ENCODE measurements at places on chromosomes 7 and 10.

- no peak for DNase-seq
Observed at GRCh38 chr10:51422311-51423120, 276.9 kb downstream of the CSTF2T start.

- DNase-seq = no peak
Observed at GRCh38 chr10:126470991-126471390, 82.7 kb upstream of the ADAM12 start.

DNA sequence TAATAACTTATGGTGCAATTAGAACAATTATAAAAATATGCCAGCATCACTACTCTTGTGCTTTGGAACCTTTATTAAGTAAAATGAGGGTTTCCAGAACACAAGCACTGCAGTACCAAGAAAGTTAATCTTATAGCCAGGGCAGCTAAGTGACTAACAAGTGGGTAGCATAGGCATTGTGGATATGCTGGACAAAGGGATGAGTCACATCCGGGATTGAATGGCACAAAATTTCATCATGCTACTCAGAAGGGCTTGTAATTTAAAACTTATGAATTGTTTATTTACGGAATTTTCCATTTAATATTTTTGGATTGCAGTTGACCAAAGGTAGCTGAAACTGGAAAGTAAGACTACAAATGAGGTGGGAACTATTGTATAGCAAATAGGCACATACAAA lies 250.6 kb downstream of the C7orf25 start:
- no peak for DNase-seq

DNA sequence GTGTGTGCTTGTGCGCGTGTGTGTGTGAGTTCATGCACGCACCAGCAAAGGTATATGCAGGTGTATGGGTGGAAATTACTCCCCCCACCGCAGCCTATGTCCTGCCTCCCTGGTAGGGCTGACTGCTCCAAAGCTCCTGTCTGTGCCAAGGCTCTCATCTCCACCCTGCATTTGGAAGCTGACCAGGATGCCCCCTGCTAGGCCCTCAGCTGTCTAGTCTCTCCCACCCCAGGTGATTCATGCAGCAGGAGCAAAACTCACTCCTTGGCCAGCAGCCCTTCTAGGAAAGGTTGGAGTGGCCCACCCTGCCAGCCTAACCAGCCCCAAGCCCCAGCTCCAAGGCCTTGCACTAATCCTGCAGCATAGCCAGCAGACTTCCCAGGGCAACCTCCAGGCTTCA lies 148.4 kb downstream of the GRID1 start:
- no peak for DNase-seq

DNA sequence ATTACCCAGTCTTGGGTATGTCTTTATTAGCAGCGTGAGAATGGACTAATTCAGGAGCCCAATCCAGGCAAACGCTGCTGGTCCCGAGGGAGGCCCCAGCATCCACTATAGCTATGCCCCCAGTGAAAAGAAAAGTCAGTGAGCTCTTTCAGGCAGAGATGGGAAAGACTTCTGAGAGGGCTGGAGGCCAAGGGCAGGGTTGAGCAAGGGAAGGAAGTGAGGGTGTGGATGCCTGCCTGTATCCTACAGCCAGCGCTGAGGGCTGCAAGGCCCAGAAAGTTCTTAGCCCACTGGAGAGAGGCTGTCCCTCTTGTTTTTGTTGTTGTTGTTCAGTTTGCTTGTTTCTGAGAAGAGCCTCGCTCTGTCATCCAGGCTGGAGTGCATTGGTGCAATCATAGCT lies 261.6 kb downstream of the ZEB1 start:
- DNase-seq = no peak

- DNase-seq = no peak
Observed at GRCh38 chr10:18068401-18068800, 71.8 kb upstream of the CACNB2 start.

GRCh38 chr7:142539901-142540300 lies 209.4 kb upstream of the PRSS1 start:
- no peak for DNase-seq

- DNase-seq = no peak
Observed at GRCh38 chr7:144255471-144255897, 9.1 kb downstream of the OR2A7 start.

DNA sequence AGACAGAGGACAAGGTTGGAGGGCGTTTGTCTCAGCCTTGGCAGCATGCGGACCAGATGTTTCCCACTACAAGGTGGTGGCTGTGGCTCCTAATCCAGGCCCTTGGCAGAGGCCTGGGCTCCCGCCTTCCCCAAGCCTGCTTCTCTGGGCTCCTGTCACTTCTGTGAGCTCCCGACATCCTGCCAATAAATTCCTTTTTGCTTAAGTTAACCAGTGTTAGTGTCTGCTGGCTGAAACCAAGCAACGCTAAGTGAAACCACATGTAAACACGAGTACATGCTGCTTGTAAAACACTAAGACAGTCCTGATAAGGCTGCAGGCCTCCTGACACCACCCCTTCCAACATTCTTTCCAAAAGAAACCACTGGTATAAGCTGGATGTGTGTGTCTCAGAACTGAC lies 263.6 kb upstream of the ZMIZ1 start:
- no peak for DNase-seq

- no peak for DNase-seq
Observed at GRCh38 chr7:149868623-149869290, 5.0 kb upstream of the ATP6V0E2 start.

GRCh38 chr10:129516846-129517679 lies 50.0 kb downstream of the MGMT start:
- no peak for DNase-seq

DNA sequence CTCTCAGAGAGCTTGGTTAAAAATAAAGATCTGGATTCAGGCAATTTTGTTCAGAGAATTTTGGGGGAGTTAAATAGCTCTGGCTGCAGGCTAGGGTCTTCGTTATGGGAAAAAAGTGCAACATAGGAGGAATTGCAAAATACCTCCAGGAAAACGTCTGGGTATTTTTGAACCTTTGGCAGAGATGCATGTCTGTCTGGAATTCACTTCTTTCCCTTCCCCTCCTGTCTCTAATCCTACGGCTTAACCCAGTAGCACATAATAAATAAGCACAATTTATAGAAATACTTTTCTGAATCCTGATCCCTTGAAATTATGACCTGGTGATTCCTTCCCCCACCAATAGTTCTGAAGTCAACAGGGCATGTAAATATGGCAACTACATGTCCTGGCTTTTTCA lies 19.3 kb upstream of the NUP205 start:
- no peak for DNase-seq

GRCh38 chr10:103504181-103504783 lies 10.8 kb downstream of the NEURL1 start:
- no peak for DNase-seq

- no peak for DNase-seq
Observed at GRCh38 chr10:55160655-55161283, 359.7 kb upstream of the PCDH15 start.

DNA sequence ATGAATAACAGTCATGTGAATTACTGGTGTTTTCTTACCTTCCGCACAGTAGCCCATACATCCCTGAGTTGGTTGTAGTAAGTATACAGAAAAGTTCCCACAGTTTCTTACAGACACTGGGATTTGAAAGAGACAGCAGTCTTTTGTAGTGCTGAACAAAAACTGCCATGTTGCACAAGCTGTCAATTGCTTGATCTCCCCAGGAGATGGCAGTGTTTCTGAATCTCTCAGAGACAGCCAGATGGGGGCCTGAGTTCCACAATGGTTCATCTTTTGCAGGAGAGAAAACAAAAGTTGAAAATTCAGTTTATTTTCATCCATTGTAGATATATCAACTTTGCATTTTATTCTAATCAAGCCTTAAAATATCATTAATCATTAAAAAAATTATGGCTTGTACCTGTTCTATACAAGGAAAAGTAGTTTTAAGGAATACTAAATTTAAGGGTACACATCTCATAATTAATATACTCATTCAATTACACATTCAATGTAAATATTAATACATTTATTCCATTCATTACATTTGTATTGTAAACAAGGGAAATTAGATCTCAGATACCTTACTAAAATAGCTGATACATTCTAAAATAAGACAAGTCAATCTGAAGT lies 14.5 kb downstream of the VWDE start:
- no peak for DNase-seq

Measured in stimulated activated CD4-positive, alpha-beta T cell treated with anti-CD3 and anti-CD28 coated beads, TNF-alpha, amount 100 ng/mL, for 24 hours (primary cell).